Islet precursor cell (in vitro differentiated cells): ENCODE measurements at places on chromosomes 16 and 17.

- no peak for DNase-seq
These were observed 94.8 kb downstream of the TNFRSF13B start for GRCh38 chr17:16877099-16877498.

DNA sequence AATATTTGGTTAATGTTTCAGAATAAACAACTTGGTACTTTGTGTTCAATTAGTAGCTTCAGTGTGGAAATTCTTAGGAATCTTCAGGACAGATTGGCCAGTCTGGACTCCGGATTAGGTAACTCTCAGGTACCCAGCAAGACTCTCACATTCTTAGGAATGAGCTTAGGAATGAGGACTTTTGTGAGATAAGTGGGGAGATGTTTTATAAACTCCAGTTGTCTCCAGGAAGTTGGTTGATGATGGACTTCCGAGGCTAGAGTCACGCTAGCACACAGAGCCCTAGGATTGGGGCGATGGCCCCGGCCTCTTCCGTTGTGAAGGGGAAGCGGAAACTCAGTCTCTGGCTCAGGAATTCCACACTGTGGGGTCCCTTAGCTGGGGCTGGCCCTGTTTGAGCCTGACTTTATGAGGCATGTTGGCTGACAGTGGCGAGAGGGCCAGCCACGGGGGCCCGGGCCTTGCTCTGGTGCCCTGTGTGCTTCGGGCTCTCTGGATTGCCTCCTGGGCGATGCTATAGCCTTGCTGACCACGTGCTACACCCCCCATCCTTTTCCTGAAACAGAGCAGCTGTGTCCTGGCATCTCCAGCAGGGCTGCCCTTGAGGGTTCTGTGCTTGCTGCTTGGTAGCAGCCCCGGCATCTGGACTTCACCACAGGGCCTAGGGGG lies 32.4 kb downstream of the RAB11FIP3 start:
- DNase-seq: no peak

GRCh38 chr17:4433515-4434031 lies at the start of gene SPNS3:
Gene SPNS3 (plus strand): TSS chr17:4433940. CDS start chr17:4433968, 28 bp downstream.
- no peak for DNase-seq

- no peak for DNase-seq
These were observed 33.6 kb downstream of the CDH1 start for GRCh38 chr16:68770671-68771070.

DNA sequence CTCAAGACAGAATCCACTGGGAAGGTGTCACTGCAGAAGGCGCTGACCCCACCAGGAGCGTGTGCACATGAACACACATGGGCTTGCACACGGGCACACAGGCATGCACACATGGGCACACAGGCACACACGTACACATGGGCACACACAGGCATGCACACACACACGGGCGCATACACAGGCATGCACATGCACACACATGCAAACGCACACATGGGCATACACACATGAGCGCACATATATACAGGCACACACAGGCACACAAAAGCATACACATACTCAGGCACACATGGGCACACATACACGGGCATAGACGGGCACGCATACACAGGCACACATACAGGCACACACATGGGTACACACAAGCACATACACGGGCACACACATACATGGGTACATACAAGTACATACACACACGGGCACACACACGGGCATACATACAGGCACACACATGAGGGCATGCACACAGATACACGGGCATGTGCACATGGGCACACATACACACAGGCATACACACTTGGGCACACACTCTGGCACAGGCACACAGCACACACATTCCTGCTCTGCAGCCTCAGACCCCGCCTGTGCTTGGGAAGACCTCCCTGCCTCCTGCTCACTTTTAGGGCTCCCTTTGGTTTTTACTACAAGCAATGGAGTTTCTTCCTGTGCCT lies 86.8 kb downstream of the ZNF778 start:
- no peak for DNase-seq

GRCh38 chr17:27542841-27543463 lies 86.7 kb downstream of the KSR1 start:
- DNase-seq: no peak

DNA sequence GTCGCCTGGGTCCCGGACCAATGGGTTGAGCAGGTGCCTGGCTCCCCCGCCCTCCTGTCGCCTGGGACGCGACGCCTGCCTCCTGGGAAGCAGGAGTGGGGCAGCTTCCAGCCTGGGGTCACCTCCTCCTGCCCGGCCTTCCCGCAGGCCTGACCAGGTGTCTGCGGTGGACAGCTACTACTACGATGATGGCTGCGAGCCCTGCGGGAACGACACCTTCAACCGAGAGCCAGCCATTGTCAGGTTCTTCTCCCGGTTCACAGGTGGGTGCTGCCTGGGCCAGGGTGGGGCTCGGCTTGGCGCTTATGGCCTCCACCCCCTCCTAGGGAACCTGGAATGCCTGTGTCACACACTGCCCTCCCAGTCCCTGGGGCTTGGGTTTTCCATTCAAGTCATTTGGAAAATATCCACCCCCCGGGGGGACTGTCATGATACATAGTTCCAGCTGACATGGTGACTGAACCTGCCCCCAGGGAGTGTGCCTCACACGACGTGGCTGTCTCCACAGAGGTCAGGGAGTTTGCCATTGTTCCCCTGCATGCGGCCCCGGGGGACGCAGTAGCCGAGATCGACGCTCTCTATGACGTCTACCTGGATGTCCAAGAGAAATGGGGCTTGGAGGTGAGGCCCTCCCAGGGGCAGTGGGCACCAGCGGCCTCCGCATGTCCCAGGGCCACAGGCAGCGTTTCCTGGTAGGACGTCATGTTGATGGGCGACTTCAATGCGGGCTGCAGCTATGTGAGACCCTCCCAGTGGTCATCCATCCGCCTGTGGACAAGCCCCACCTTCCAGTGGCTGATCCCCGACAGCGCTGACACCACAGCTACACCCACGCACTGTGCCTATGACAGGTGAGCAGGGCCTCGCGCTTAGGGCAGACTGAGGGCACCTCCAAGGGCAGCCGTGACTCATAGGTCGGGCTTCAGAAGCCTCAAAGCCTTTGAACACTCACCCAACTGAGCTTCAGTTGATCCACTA lies 2.3 kb downstream of the DNASE1 start:
- peak; percentile 46 for DNase-seq

- no peak for DNase-seq
These were observed 22.1 kb downstream of the TMEM114 start for GRCh38 chr16:8568231-8568617.
